ENCODE measurements at places on chromosomes 1 and 21.

DNA sequence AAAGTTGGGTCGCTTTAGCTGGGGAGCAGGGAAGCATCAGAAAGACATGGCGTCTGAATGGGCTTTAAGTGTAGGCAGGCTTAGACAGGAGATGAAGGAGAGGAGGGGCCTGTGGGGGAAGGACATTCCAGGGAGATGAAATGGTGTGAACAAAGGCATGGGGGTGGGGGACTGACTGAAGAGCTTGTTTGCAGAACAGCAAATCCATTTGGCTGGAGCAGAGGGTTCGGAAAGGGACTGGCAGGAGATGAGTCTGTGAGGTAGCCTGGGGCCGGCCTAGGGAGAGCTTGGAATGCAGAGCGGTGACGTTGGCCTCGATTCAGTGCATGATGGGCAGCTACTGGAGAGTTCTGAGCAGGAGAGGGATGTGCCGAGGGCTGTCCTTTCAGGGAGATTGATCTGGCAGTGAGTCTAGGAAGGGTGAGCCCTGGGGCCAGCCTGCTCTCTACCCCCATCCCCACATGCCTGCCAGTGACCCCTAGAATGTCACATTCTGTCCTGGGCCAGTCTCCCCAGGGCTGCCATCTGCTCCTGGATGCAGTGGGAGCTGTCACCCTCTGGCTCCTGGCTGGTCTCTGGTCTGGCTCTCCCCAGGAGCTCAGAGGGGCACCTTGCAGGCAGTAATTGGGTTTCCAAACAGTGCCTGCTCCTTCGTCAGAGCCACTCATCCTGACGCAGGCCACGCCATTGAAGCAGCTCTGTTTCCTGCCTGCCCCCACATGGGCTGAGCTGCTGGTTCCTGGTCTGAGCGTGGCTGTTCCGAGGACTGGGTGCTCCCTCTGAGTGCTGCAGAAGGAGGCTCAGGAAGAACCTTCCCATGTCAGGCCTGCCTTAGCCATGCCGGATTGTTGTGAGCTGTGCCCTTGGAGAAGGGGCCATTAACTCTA, 22.3 kb upstream of the TMEM222 start:
- DNase-seq, result no peak

- no peak for DNase-seq
Observed at GRCh38 chr1:116690849-116691406, 23.4 kb upstream of the IGSF3 start.

DNA sequence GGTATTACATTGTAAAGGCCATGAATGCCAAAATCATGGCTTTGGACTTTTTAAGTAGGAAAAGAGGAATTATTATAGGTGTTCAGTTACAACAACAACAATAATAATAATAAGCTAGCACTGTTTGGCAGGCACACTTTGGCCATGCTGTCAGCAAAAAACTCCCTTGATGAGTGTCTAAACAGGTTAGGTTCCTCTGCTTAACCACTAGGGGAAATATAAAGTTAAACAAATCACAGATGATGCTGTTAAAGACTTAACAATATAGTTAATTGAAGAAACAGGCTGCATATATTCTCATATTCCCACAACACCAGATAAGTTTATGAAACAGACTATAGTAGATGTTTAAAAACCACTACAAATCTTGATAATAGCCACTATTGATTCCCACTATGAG, 46.4 kb downstream of the RGS21 start:
- no peak for DNase-seq

GRCh38 chr1:58746757-58747156, 37.1 kb downstream of the JUN start:
- no peak for DNase-seq

- no peak for DNase-seq
Observed at GRCh38 chr1:3732434-3733093, 19.7 kb upstream of the CCDC27 start.
